Osteoblast (primary cell): ENCODE measurements at places on chromosomes 5 and 9. TPM values are rescaled to one million over a fixed set of nuclear protein-coding genes. Genes with fewer than 3 reads are reported as not detected.
A peak's percentile ranks its signal among the peaks of the same experiment; 100 is the strongest.

Gene PCDHGB3
- 6.2 and 8.0 TPM in 2 replicates for total RNA-seq

GRCh38 chr9:121898856-121899255 is 194.3 kb downstream of the TTLL11 start:
- no peak for DNase-seq

DNA sequence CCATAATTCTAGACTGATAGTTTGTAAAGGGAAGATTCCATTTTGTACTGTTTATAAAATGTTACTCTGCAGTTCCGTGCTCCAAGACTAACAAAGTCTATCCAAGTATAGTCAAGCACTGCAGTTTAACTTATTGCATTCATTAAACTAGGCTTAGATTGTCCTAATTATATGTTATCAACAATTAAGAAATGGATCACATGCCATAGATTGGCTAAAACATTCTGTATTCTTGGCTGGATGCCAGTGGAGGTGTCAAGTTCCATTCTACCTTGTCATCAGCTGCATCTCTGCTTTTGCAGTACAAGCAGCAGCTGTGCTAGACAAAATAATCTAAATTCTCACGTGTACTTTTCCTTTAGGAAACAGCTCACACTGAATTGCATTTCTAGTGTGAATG is 69.4 kb upstream of the MEF2C start:
- no peak for DNase-seq

- peak; percentile 63 for DNase-seq
Measured at GRCh38 chr9:87290241-87291052, 207.2 kb upstream of the DAPK1 start.
